Right lobe of liver (tissue), 6 donors: ENCODE measurements at places on chromosomes 2 and 18.
A peak's percentile ranks its signal among the peaks of the same experiment; 100 is the strongest.

GRCh38 chr2:140472676-140473075, 1658.1 kb downstream of the LRP1B start:
- H3K36me3 ChIP-seq: no peaks in the 10 kb centered on the region
- H3K27me3 ChIP-seq: no peaks in the 10 kb centered on the region
- no peak overlapping the region for H3K4me3 ChIP-seq
- no peaks in the 10 kb centered on the region for H3K4me1 ChIP-seq

GRCh38 chr2:232388324-232388891, 9.9 kb downstream of the ALPP start:
- no peak overlapping the region for H3K27ac ChIP-seq
- DNase-seq: no peak
- no peaks in the 10 kb centered on the region for H3K27me3 ChIP-seq

GRCh38 chr18:39223283-39223682, 1657.7 kb upstream of the CELF4 start:
- DNase-seq: no peak
- H3K4me1 ChIP-seq: no peaks in the 10 kb centered on the region
- H3K36me3 ChIP-seq: no peaks in the 10 kb centered on the region
- no peak overlapping the region for H3K27ac ChIP-seq

DNA sequence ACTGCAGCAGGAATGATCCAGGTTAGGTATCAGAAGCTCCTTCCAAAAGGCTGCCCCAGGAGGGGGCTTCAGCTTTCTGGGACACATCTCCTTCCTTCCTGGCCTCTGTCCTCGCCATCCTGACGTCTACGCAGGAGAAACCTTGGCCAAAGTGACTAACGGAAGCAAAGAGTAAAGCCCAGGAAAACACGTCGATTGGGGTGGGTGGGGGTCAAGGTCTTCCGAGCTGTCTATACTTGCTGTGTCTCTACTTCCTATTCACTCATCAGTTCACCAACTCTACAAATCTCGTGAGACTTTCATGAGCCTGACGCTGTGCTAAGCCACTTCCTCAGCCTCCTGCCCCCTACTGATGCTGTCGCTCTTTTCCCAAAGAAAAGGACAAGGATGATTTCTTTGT, 212.6 kb downstream of the TNS1 start:
- H3K4me1 ChIP-seq: no peaks in the 10 kb centered on the region
- H3K4me3 ChIP-seq: peak overlapping the region; percentile 22
- no peaks in the 10 kb centered on the region for H3K27me3 ChIP-seq

- no peak overlapping the region for H3K27ac ChIP-seq
- no peaks in the 10 kb centered on the region for H3K36me3 ChIP-seq
- H3K4me3 ChIP-seq: no peak overlapping the region
- no peaks in the 10 kb centered on the region for H3K4me1 ChIP-seq
- no peaks in the 10 kb centered on the region for H3K27me3 ChIP-seq
Observed at GRCh38 chr2:28163627-28164279, 228.9 kb upstream of the FOSL2 start.

GRCh38 chr2:31440764-31441163, 26.2 kb upstream of the XDH start:
- H3K27me3 ChIP-seq: no peaks in the 10 kb centered on the region
- no peak for DNase-seq
- no peaks in the 10 kb centered on the region for H3K4me1 ChIP-seq
- no peaks in the 10 kb centered on the region for H3K36me3 ChIP-seq
- H3K27ac ChIP-seq: no peak overlapping the region

- no peaks in the 10 kb centered on the region for H3K4me1 ChIP-seq
- no peak for DNase-seq
- H3K4me3 ChIP-seq: no peak overlapping the region
- H3K27me3 ChIP-seq: no peaks in the 10 kb centered on the region
Observed at GRCh38 chr2:101466426-101466825, 8.5 kb downstream of the RFX8 start.

GRCh38 chr2:157899125-157899839, 23.2 kb upstream of the ACVR1 start:
- no peaks in the 10 kb centered on the region for H3K4me1 ChIP-seq
- H3K36me3 ChIP-seq: no peaks in the 10 kb centered on the region
- H3K4me3 ChIP-seq: no peak overlapping the region
- no peak overlapping the region for H3K27ac ChIP-seq

- H3K4me3 ChIP-seq: no peak overlapping the region
- H3K27ac ChIP-seq: no peak overlapping the region
- no peaks in the 10 kb centered on the region for H3K36me3 ChIP-seq
- no peak for DNase-seq
- no peaks in the 10 kb centered on the region for H3K27me3 ChIP-seq
Observed at GRCh38 chr18:76255070-76255683, 239.9 kb downstream of the ZNF516 start.
